GM23338 (cell line): ENCODE measurements at places on chromosomes 5 and 9. TPM values are rescaled to one million over a fixed set of nuclear protein-coding genes. Genes with fewer than 3 reads are reported as not detected.
A peak's percentile ranks its signal among the peaks of the same experiment; 100 is the strongest.

GRCh38 chr5:148393390-148393741, 9.6 kb downstream of the FBXO38 start:
- DNase-seq = peak; percentile 57

DNA sequence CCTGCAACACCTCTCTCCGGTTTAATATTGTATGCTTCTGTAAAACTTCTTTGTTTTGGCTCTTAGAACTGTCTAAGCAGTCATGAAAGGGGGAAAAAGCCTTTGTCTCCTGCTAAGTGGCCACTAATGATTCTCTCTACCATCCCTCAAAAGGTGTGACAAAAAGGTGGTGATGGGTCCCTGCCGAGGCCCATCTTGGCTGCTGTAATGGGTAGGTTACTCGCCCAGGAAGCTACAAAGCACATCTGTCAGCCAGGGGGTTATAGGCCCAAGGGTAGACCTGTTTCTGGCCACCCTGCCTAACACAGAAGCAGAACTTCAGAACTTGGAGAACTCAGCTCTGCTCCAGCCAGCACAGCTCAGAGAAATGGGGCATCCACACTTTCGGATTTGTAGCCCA, 1.6 kb downstream of the FAM219A start:
- no peak for DNase-seq

DNA sequence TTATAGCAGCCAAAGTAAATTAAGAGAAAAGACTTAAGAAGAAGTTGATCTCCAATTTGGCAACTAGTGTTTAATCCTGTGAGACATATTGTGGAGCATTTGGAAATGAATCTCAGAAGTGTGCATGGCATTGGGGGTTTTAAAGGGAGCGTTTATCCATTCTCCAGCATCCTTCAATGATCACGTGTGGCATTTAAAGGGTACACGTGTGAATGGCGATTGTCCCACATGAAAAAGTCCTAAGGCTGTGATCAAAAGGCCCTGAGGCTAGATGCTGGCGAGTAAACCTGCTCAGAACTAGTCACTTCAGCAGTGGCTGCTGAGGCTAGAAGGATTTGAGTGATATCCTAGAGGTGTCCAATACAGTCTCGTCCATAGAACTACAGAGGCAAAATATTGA, 315.6 kb upstream of the CDH9 start:
- DNase-seq = no peak

GRCh38 chr9:136820971-136821825, 13.4 kb downstream of the RABL6 start:
- peak; percentile 68 for DNase-seq

DNA sequence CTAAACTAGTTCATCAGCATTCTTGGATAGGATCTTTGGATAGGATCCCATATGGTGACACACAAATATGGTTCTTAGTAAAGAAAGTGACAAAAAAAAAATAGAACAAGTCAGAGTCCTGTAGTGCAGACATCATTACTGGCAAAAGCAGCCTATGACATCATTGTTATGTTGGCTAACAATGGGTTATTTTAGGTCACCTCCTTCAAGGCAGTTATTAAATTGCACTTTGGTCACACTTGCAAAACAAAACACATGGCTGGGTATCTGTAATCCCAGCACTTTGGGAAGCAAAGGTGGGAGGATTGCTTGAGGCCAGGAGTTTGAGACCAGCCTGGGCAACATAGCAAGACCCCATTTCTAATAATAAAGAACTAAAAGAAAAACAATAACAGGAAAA, 185.9 kb downstream of the KIAA0825 start:
- DNase-seq = no peak

- peak; percentile 87 for DNase-seq
Observed at GRCh38 chr5:134184155-134185135, 7.7 kb upstream of the SKP1 start.

DNA sequence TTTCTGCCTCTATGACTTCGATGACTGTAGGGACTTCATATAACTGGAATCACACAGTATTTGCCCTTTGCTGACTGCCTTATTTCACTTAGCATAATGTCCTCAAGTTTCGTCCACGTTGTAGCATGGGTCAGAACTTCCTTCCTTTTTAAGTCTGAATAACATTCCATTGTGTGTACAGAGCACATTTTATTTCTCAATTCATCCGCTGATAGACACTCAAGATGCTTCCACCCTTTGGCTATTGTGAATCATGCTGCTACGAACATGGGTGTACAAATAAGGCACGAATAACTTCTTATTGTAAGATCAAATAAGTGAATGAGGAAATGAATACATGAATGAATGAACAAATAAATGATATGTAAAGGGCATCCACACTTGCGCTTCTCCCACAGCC, 13.0 kb downstream of the BARX1 start:
- DNase-seq = no peak

GRCh38 chr5:68274847-68275651, 59.5 kb downstream of the PIK3R1 start:
- no peak for DNase-seq

DNA sequence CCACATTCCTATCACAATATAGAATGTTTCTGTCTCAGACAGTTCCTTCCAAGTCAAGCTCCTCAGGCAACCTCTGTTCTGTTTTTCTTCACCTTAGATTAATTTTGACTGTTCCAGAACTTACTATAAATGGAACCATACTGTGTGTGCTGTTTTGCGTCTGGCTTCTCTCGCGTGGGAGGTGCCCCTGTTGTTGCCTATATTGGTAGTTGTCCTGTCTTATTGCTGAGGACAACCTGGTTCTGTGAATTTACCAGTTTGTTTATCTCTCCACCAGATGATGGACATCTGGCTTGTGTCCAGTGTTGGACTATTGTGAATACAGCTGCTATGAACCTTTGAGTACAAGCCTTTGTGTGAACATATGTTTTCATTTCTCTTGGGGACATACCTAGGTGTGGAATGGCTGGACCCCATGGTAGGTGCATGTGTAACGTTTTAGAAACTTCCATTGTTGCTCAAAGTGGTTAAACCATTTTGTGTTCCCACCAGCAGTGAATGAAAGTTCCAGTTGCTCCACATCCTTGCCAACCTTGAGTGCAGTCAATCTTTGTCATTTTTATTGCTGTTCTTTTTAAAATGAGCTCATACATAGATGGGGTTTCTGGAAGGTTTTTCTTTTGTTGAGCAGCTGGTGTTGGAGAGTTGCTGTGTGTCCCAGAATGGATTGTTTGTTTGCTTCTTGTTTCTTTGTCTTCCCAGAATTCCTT, 18.1 kb downstream of the HMCN2 start:
- no peak for DNase-seq

DNA sequence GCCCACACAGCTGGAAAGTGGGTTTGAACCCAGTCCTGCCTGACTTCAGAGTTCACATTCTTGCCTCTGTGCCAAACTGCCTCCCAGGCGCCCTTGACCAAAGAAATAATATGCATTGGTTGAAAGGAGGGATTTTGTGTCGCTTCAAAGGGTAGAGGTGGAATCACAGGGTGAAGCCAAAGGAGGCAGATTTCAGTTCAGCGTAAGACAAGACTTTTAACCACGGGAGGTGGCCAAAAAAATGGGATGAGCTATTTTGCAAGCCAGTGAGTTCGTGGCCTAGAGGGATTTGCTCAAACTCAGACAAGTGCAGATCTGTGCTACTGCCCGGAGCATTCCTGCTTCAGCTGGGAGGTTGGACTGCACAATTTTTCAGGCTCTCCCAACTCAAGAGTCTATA, 57.6 kb upstream of the RANBP3L start:
- no peak for DNase-seq

CDX1 gene
- not detected in 2 replicates for total RNA-seq

DNA sequence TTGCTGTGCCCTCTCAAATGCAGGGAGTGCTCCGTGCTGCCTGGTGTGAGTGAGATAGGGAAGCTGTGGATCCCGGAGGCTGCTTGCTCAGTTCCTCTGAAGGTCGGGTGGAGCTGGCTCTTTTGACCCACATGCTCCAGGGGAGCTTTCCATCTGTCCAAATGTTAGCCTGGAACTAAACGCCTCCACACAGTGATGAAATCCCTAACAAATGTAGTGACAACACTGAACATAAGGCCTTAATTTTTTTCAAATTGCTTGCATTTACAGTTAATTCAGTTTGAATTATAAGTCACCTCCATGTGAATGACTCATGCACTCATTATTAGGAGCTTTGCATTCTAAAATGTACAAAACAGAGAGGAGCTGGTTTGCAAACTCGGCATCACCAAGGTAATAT, 27.0 kb downstream of the PRDM6 start:
- no peak for DNase-seq

SLC4A9 gene
- 0.08 TPM in 1 of 2 replicates, not detected in the other for total RNA-seq

SPINK9 gene
- total RNA-seq = not detected in 2 replicates

TMEM215 gene
- 1.2 and 1.3 TPM in 2 replicates for total RNA-seq

DNA sequence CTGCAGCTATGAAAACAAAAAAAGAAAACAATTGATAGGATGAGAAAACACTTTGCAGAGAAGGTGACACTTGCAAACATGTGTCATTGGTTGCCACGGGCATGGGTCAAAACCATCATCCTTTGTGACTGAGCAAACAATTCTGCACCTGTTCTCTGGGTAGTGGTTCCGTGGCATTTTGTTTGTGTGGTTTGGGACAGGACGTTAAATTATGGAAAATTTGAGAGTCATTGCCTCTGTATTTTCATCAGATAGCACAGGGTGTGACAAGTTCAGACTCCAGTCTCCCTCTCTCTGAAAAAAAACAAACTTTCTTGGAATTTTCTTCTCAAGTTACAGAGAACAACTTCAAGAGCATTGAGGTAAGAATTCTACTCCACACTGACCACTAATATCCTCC, 113.4 kb upstream of the HMHB1 start:
- no peak for DNase-seq

DNA sequence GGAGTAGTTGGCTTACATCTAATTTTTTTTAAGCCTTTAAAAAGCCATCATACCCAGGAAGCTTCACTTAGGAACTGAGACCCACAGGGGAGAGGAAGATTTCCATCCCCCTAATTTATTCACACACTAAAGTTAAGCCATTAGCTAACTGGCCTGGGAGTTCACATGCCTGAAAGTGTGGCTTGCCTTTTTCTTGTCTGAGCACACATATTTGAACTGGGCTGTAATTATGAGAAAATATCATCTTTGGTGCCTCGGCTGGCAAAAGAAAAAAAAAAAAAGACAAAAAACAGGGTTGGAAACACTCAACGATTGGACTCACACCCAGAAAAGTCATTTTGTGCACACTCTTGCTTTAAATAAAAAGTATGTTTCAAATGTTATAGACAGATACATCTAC, 847.3 kb downstream of the MAT2B start:
- DNase-seq = peak; percentile 15

GRCh38 chr5:179774442-179774841, 19.3 kb upstream of the LTC4S start:
- DNase-seq = no peak

DNA sequence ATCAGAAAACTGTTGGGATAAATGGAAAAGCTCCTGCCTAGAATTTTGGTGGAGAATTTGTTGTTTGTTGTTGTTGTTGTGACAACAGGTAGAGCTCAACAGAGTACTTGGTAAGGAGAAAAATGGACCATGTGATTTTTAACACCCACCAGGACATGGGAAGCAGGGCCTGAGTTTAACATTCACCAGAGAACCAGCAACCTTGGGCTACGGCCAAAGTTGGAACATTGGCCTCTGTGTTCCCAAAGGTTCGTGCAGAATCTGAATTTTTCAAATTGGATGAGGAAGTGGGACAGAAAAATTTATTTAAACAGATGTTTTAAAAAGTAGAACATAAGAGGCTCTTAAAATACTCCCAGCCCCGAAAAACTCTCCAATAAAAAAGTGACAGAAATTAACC, 127.0 kb downstream of the GNA14 start:
- DNase-seq = no peak

DNA sequence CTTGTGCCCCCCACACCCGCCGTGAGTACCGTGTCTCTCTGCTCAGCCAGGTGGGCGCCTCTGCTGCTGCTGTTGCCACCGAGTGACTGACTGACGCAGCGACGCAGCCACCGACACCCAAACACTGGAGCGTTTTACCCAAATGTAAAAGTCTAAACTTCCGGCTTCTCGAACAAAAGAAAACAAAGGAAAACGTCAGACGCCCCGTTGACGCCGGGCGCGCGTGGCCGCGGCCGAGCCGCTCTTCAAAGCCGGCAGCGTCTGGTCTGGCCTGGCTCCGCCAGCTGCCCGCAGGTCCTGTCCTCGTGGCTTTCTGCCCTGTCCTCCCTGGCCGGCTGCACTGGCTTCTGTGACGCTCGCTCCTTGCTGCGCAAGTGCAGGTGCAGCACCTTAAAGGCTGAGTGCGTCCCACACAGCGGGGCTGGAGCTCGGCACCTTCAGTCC, 41.4 kb upstream of the CLPTM1L start:
- peak; percentile 80 for DNase-seq

CAVIN4 gene
- total RNA-seq = 6.0 and 7.9 TPM in 2 replicates

CEL gene
- 1.0 and 2.3 TPM in 2 replicates for total RNA-seq

GRCh38 chr5:61311056-61311610, 20.9 kb upstream of the ZSWIM6 start:
- DNase-seq = peak; percentile 52

GRCh38 chr5:174282391-174282790, 236.9 kb downstream of the NSG2 start:
- DNase-seq = no peak

PCDHGB6 gene
- 7.1 and 8.1 TPM in 2 replicates for total RNA-seq

PCDHB14 gene
- 3.2 and 4.1 TPM in 2 replicates for total RNA-seq

MYMK gene
- not detected in 2 replicates for total RNA-seq

CDC25C gene
- 25.6 and 29.9 TPM in 2 replicates for total RNA-seq

PAIP1 gene
- total RNA-seq = 140 and 141 TPM in 2 replicates

DNA sequence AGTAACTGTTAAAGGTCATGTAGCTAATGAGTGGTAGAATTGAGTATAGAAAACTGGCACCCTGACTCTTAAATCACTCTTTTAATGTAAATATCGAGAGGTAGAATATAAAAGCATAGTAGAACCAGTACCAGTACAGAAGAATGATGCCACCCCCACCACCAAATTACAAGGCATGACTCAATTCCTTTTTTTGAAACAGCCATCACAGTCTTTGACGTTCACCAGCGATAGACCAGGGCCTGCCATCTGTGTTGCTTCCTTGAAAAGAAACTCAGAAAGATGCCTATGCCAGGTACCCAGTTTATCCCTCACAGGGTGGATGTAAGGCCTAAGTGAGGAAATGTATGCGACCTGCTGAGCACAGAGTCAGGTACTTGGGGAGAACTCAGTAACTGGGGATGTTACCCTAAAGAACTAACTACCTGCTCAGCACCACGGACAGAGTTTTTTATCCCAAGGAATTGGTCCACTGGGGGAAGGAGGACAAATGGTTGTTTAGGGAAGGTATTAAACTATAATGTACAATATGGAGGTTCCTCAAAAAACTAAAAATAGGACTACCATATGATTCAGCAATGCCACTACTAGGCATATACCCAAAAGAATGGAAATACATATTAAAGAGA, 116.5 kb downstream of the BRINP1 start:
- DNase-seq = peak; percentile 68

- DNase-seq = no peak
Observed at GRCh38 chr9:98908897-98909634, 34.6 kb upstream of the COL15A1 start.

DNA sequence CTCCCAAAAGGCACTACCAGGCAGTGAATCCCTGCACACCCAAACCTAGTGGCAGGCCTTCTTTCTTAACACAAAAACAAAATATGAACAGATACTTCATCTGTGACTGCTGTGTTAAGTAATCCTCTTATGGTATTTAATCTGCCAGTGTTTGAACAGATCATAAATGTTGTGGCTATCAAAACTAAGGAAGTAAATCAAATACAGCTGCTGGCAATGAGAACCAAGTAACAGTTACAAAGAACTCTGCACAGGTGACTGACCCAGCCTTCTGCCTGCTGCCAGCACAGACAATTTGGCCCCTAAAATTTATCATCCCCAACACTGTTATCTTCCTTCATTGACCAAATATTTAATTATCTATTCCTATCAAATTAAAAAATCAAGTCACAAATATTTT, 78.0 kb downstream of the GNAQ start:
- DNase-seq = no peak

NR5A1 gene
- 0.21 and 5.7 TPM in 2 replicates for total RNA-seq
